ENCODE measurements at places on chromosomes 3 and 15.

- no peak for DNase-seq
These were observed 53.4 kb downstream of the SLC6A11 start for GRCh38 chr3:10869460-10869859.

DNA sequence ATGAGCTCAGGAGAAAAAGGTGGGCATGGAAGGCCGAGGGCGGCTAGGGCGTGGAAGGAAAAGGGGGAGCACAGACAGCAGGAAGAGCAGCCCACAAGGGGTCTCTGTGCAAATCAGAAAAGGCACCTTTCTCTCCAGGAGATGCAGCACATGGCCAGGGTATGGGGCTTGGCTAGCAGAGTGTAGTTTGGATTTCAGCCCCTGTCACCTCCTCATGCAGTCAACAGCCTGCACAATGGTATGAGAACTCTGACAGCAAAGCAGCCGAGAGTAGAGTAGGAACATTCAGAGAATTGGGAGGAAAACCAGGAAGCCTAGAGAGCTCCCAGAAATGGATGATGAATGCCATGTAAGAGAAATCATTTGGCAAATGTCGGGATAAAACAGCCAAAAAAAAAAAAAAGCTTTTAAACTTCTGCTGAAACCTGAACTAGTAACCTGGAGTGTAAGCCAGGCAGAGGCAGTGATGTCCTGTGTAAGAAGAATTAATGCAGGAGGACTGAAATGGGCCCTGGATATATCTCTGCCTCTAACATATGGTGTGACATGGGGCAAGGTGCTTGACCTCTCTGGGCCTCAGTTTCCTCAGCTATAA lies 25.7 kb downstream of the FSTL1 start:
- no peak for DNase-seq

DNA sequence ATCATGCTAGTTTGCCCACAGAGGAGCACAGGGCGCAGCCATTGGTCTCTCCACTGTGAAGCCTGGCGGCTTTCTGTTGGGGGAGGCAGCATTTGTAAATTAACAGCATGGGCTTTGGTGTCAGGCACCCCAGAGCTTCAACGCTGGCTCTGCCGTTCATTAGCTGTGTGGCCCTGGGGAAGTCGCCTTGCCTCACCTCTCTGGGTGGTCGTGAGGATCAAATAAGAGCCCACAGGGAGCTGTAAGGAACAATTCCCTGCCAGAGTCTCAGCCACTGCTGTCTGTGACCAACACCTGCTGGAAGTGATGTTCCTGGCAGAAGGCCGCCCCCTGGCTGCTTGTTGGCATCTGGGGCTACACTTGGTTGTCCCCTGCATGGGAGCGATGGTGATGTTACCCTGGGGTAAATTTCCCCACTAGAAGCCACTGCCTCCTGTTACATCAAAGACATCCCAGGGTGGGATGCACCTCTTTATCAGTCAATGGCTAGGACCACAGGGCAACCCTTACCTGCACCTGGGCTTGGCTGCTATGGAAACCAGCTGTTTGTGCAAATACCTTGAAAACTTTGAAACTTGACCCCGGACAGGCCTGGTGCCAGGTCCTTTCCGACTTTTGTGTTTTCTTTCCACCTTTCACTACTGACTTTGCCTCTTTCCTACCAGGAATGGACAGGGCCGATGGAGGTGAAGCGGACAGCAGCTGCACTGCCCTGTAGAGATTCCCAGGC lies 36.9 kb downstream of the DNASE1L3 start:
- DNase-seq = peak; percentile 59

GRCh38 chr15:100966997-100967396 lies 47.8 kb downstream of the LRRK1 start:
- no peak for DNase-seq

DNA sequence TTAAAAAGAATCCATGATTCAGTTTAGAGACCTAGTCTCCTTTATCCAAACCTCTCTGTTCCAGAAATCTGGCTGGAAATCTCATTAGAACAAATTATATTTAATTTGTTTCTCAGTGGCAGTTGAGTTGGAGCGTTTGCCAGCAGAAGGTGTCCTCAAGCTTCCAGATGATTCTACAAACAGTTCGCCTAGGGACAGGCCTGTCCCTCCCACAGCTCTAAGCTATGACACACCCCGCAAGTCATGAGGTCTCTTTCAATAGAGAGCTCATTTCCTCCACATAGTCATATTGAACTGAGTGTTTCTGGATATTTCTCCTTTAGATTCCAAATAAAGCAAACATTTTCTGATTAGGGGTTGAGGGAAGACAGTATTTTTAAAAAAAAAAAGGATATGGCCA lies 230.3 kb downstream of the ATP8B4 start:
- DNase-seq = no peak

GRCh38 chr3:48565591-48566400 lies 2.2 kb upstream of the UCN2 start:
- no peak for DNase-seq

- no peak for DNase-seq
These were observed 1.0 kb upstream of the COL7A1 start for GRCh38 chr3:48596157-48596556.

- DNase-seq = no peak
These were observed 283.9 kb upstream of the LYSMD4 start for GRCh38 chr15:100017140-100017539.

- no peak for DNase-seq
These were observed 211.9 kb downstream of the EBLN2 start for GRCh38 chr3:73273341-73273740.

DNA sequence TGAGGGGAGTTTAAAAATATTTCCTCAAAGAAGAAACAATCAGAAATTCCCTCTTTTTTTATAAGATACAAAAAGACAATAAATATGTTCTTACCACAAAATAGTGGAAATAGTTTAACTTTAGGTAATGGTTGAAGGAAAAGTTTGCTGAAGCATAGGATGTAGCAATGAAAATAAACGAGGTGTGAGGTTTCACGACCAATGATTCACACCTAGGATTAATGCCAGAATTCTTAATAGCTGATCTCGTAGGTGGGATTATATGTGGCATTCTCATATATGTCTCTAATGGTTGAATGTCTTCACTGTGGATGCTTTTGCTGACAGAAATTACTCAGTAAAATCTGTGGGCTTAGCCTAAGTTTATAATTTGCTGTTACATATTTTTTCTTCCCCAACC lies 467.7 kb downstream of the FGF12 start:
- no peak for DNase-seq

DNA sequence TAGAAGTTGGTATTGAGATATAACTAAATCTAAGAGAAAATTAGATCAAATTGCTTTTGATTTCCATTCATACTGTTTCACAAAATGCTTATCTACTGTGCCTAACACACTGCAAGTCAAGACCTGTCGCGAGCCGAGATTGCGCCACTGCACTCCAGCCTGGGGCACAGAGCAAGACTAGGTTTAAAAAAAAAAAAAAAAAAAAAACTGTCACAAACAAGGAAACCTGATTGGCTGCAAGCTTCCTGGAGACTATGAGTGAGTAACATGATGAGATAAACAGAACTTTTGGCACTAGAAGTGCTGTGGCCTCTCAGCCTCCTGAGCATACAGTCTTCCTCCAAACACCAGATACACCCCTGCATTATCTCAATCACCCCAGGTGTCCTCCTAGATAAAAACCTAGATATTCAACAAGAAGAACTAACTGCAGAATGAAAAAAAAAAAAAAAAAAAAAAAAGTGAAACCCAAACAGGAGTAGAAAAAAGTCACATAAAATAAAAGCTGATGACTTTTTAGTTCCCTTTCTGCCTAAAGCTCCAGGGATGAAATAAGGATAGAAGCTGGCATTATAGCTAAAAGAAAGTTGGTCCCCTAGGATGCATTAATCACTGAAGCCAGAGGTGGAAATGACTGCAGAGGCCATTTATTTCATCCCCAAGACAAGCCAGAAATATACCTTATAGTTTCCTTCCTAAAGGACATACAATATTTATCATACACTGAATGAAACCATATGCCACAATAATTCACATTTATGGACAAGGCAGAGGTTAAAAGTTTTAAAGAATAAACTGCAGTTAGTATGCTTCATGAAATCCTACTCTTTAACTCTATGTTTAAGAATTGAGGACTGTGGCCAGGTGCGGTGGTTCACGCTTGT lies 82.4 kb downstream of the P3H2 start:
- DNase-seq = no peak

DNA sequence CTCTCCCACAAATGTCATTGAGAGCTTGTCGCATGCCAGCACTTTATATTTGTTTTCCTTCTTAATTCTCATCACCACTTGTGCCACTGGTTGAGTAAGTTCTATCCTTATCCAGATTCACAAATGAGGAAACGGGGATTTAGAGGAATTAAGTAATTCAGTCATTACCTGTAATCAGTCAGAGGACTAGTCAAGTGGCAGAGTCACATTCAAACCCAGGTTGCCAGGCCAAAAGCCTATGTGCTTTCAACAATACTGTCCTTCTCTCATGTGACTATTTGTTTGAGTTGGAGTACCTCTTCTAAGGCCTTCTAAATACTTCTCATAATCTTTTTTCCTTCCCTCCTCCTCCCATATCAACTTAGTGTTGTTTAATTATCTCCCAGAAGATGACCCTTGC lies 76.9 kb downstream of the THRB start:
- DNase-seq = no peak

DNA sequence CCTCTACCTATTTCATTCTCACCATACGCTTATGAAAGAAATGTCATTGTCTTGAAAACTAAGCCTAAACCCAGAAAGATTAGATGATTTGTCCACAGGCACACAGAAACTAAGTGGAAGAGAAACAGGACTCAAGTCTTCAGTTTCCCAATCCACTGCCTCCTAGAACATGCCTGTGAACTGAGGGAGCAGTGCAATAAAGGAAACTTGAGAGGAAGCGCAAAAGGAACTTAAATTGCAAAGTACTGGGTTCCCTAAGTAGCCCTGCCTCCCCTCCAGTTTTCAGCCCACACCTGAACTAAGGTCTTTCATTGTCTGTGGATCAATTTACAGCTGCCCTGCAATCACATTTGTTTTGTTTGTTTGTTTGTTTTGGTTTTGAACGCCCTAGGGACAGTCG lies 56.7 kb upstream of the TSEN2 start:
- DNase-seq = no peak

DNA sequence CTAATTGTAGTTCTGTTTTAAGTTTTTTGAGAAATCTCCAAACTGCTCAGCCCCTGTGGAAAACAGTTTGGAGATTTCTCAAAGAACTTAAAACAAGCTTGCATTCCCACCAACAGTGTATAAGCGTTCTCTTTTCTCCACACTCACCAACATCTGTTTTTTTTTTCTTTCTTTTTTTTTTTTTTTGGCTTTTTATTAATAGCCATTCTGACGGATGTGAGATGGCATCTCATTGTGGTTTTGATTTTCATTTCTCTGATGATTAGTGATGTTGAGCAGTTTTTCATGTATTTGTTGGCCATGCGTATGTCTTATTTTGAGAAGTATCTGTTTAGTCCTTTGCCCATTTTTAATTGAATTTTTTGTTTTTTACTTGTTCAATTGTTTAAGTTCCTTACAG lies 73.1 kb upstream of the COL8A1 start:
- DNase-seq = no peak

- no peak for DNase-seq
These were observed 21.0 kb upstream of the DPH6 start for GRCh38 chr15:35566991-35567390.

All from D721Med (cell line).